ENCODE measurements at places on chromosomes 2 and 18. TPM values are rescaled to one million over a fixed set of nuclear protein-coding genes. Genes with fewer than 3 reads are reported as not detected.

DNA sequence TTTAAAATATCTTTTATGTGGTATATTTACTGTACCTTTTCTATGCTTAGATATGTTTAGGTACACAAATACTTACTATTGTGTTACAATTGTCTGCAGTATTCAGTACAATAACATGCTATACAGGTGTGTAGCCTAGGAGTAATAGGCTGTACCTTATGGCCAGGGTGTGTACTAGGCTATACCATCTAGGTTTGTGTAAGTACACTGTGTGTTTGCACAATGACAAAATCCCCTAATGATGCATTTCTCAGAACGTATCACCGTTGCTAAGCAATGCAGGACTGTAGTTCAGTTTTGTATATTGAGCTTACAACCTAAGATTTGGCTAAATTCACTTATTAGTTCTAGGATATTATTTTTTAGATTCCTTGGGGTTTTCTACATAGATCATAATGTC, 332.3 kb upstream of the HS6ST1 start:
- no peak for DNase-seq

GRCh38 chr2:23664066-23664788, 262.7 kb downstream of the ATAD2B start:
- no peak for DNase-seq

- DNase-seq = no peak
Observed at GRCh38 chr18:58110398-58110797, 66.4 kb downstream of the NEDD4L start.

- DNase-seq = no peak
Observed at GRCh38 chr18:75179819-75180600, 28.9 kb downstream of the PTGR3 start.

DNA sequence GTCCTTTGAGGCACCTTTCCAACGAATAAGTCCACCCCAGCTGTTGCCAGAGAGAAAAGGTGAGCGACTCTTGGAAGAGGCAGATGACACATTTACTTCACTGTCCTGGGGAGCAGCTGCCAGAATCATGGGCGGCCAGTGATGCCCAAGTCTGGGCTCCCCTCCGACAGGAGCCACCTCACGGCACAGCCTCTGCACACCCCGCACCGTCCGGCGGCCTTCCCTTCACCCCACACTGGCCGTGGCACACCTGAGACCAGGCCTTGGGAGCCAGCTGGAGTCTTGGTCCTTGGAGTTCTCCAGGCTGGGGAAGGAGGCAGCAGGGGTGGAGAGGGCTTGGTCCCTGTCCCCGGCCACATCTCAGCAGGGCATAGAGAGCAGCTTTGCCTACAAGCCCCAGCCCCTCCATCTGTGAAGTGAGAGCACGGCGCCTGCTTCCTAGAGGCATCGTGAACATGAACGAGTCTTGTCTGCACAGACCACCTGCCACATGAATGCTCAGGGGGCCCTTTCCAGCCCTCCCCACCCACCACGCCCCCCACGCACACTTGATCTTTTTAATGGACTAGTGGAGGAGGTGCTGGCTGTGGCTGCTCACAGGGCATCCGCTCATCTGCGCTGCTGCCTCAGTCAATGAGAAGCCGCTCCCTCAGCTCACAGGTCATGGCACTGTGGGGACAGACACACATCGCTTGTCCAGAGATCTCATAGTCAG, 400.2 kb upstream of the MYT1L start:
- DNase-seq = no peak

The ELOA2 gene
- not detected for polyA plus RNA-seq
